Stimulated activated CD8-positive, alpha-beta memory T cell treated with anti-CD3 and anti-CD28 coated beads, Interleukin-12 subunit alpha, Interleukin-12 subunit beta, amount 100 ng/mL, for 4 hours (primary cell): ENCODE measurements at places on chromosomes 1 and 21.

GRCh38 chr1:40575336-40575735 is 43.9 kb downstream of the ZNF684 start:
- DNase-seq: no peak

GRCh38 chr21:38948377-38949069 is 142.8 kb downstream of the ETS2 start:
- DNase-seq: no peak

DNA sequence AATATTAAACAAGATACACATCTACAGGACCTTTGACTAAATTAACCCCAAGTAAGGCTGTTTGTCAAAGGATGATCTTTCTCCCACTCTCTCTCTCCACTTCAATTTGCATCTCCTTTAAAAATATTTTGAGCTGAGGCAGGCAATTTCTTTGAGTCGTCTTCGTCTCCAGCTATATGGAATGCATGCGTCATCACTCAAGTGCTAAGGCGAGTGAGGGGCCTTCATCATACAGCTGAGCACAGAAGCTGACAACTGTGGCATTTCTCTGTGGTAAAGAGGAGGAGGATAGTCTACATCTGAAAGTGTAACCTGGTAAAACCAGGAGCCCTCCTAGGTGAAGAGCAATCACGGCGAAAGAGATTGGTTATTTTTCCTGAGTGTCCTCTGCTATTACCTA is 7.6 kb downstream of the EPHX4 start:
- no peak for DNase-seq

DNA sequence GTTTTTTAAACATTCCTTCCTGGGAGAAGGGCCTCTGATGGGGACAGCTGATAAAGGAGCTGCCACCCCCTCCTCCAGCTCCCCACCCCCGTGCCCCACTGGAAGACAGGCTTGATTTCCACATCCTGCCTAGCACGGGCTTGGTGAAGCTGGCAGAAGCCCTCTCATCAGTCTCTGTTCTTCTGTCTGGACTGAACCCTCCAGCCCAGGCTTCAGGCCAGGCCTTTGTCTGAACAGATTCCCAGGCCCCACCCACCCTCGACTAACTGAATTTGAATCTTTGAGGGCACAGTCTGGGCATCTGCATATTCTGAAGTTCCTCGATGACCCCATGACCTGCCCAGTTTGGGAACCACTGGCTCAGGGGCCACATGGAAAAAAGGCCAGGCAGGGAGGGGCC is 75.3 kb downstream of the CD58 start:
- DNase-seq: no peak

- DNase-seq: no peak
Observed at GRCh38 chr1:11639372-11639771, 14.9 kb downstream of the FBXO2 start.

- DNase-seq: no peak
Observed at GRCh38 chr1:93700532-93701469, 19.2 kb upstream of the BCAR3 start.

- DNase-seq: no peak
Observed at GRCh38 chr21:22791986-22792560, 1793.9 kb downstream of the NCAM2 start.

GRCh38 chr1:68366572-68366971 is 83.2 kb downstream of the RPE65 start:
- DNase-seq: no peak

DNA sequence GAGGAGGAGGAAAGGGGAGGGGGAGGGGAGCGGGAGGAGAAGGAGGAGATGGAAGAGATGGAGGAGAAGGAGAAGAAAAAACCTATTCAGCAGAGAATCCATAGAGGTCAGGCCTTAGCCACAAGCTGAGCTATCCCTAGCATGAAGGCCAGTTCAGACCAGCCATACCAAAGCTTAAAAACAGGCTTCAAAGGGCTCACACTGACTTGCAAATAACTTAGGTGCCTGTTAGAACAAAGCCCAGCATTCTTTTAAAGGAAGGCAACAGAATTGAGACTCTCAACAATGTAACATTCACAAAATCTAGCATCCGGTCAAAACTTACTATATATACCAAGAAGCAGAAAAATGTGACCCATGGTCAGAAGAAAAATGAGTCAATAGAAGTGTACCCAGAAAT is 43.6 kb upstream of the IFFO2 start:
- no peak for DNase-seq

- no peak for DNase-seq
Observed at GRCh38 chr1:225923381-225923691, 714 bp downstream of the PYCR2 start.

- DNase-seq: no peak
Observed at GRCh38 chr1:236052232-236052993, 12.5 kb downstream of the NID1 start.

GRCh38 chr1:218939095-218939494 is 234.6 kb upstream of the LYPLAL1 start:
- no peak for DNase-seq

- no peak for DNase-seq
Observed at GRCh38 chr1:78360584-78360983, 130.2 kb upstream of the PTGFR start.

DNA sequence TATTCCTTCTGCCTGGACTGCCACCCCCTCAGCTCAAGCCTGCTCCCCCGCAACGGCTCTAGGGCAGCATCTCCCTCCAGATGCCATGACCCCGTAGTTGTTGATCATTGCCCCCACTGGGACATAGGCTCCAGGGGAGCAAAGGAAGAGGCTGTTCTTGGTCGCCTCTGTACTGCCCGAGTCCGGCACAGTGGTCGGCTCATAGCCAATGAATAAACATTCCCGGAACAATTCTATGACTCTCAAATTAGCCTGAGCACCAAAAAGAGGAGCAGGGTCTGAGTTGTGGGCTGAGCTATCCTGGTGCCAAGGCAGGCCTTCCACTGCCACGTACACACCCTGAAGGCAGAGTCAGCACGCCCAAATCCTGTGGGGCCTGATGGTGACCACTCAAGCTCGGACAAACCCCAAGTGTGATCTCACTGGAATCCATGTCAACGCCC is 33.1 kb downstream of the CAPZB start:
- no peak for DNase-seq

- DNase-seq: no peak
Observed at GRCh38 chr1:226335661-226336060, 26.7 kb upstream of the LIN9 start.
